ENCODE measurements at places on chromosomes 11 and 22.

DNA sequence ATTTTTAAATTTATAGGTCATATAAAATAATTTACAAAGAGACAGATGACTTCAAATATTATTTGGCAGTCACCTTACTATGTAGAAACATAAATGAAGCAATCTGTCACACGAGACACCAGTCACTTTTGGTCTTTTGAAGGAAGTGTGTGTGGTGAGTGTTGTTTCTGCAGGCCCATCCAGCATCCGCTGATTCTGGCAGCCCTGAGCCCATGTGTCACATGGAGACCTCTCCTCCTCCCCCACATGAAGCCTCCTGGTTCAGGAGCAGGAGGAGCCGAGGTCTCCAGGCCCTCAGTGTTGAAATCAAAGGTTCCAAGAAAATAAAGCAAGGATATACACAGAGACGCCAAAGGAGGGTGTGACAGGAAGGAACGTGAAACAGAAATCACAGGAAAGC is 60.1 kb downstream of the ARFGAP3 start:
- DNase-seq: no peak

DNA sequence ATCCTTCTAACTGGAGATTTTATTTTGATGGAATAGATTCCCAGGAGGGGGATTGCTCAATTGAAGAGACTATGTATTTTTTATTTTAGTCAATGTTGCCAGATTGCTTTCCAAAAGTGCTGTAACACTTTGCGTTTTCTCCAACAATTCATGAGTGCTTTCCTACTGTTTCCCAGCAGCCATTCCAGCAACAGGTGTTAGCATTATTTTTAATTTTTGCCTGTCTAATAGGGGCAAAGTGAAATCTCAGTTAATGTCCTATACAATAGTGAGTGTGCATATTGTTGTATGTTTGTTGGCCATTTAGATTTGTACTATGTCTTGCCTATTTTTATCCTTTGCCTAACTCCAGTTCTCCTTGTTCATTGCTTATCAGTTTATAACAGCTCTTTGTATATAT is 12.1 kb upstream of the CACNG2 start:
- no peak for DNase-seq

- DNase-seq: no peak
Observed at GRCh38 chr11:93986716-93987115, 34.4 kb upstream of the HEPHL1 start.

DNA sequence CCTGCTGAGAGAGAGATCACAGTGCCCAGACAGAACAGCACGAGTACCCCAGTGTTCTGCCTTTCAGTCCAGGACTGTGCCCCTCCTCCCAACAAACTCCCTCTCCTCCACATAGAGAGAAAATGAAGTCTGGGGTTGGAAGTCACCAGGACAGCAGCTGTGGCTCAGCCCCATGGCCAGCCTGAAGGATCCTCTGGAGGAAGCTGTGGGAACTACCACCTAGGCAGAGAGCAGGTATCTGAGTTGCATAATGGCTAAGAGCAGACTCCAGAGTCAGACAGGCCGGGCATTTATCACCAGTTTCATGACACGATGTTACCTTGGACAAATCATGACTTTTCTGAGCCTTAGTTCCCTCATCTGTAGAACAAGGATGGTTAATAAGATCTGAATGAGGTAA is 61.2 kb upstream of the RRAS2 start:
- DNase-seq: no peak

DNA sequence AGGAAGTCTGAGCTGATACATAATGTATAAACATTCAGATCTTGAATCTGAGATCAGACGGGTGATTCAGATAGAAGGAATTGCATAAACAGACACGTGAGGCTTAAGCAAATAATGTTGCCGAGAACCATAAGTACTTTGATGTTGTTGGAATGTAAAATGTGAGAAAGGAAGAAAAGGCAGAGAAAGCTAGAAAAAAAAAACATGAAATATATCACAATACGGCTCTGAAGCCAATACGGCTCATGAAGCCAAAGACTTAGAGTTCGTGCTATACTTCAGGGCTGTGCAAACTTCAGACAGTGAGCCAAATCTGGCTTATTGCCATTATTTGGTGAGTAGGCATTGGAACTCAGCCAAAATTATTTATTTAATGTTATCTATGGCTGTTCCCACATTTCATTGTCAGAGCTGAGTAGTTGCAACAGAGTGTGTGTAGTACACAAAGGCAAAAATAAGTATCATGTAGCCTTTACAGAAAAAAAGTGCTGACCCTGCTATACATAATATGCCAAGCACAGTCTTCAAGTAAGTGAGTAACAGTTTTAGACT is 673.3 kb downstream of the CNTN5 start:
- no peak for DNase-seq

GRCh38 chr11:131418189-131418588 is 47.8 kb downstream of the NTM start:
- DNase-seq: no peak

DNA sequence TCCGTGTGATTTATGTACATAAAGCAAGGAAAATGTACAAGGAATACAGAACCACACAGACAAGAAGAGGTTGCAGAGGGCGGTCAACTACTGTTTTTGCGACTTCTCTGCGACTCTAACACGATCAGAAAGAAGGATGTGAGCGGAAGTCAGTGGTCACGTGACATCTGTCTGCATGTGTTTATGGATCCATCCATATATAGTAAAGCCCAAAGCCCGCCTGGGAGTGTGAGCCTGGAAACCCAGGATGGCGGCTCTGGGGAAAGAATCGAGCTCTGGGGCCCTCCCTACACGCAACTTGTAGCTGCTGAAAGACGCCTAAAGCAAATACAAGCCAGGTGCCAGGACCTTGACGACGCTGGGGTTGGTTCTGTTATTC is 8.8 kb downstream of the OSBPL5 start:
- no peak for DNase-seq

DNA sequence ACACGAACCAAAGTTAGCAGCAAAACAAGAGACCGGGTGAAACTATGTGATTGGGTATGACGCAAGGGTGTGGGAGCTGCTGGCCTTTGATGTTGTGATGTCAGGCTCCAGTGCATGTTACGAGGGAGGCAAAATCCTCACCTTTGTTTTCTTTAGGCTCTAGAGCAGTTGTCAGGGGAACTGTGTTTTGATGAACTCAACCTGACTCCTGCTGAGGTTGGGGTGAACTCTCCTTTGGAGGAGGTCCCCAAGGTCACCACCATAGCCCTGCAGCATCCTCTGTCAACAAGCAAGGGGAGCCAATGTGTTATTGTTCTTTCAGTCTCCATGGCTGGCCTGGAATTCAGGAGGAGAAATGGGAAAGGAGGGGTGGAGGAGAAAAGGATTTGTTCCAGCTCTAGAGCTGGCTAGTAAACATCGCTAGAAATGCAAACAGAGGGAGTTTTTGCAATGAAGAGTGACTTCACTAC is 33.8 kb downstream of the RASSF10 start:
- no peak for DNase-seq

GRCh38 chr11:70506986-70507385 is 108.7 kb downstream of the CTTN start:
- DNase-seq: no peak

DNA sequence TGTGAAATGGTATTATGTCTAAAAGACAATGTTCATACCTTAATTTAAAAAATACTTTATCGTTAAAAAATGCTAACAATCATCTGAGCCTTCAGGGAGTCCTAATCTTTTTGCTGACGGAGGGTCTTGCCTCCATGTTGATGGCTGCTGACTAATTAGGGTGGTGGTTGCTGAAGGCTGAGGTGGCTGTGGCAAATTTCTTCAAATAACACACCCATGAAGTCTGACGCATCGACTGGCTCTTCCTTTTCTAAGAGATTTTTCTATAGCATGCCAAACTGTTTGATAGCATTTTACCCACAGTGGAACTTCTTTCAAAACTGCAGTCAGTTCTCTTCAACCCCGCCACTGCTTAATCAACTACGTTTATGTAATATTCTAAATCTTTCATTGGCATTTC is 33.6 kb downstream of the TCF20 start:
- no peak for DNase-seq

DNA sequence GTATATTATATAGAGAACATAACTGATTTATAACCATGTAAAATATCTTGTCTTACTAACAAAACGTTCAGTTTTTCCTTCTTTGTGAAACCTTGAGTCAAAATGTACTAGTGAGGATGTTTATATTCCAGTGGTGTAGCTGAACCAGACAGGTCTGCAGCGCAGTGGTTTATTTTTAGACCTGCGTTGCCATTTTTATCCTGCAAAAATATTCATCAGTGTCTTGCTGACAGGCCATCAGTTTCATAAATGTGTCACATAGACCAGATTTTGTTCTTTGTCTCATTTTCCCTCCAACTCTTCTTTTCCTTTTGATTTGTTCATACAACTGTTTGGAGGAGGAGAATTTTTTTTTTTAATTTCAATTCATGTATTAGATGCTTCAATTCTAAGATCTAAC is 43.1 kb downstream of the HSD17B12 start:
- no peak for DNase-seq

DNA sequence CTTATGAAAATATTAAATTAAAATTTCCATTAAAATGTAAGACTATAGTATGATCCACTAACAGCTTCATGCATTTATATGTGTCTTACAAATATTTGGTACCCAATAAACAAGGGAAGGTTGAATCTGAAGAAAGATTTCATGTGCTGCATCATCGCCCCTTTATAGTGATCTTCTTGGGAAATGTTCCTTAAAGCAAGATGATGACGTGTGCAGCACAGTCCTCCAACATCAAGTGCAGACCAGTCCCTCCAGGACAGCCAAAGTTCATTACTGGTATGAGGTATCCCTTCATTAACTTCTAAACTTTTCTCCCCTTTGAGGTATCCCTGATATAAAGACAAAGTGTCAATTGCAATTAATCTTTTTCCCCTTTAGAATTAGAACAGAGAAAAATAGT is 567.0 kb downstream of the METTL15 start:
- no peak for DNase-seq

GRCh38 chr11:130831506-130831905 is 84.8 kb downstream of the SNX19 start:
- DNase-seq: peak; percentile 67

- peak; percentile 8 for DNase-seq
Observed at GRCh38 chr11:133697161-133697560, 148.2 kb downstream of the SPATA19 start.

- DNase-seq: no peak
Observed at GRCh38 chr11:115521825-115522224, 17.6 kb upstream of the CADM1 start.

GRCh38 chr11:20438637-20439036 is 51.1 kb downstream of the PRMT3 start:
- DNase-seq: no peak

DNA sequence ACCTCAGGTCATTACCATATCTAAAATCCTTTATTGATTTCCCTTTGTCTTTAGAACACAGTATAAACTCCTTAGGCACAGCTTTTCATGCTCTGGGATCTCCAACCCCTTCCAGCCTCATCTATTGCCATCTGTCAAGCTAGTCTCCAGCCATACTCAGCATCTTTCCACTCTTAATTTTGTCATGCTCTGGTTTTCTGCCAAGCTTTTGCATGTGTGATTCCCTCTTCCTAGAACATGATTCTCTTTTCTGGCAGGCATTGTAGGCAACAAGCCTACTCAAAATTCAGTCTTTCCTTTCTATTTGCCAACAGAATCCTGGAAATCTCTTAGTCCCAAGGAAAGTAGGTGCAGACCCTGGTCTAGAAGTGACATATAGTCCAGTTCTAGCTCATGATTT is 35.5 kb upstream of the SLC6A5 start:
- DNase-seq: no peak

DNA sequence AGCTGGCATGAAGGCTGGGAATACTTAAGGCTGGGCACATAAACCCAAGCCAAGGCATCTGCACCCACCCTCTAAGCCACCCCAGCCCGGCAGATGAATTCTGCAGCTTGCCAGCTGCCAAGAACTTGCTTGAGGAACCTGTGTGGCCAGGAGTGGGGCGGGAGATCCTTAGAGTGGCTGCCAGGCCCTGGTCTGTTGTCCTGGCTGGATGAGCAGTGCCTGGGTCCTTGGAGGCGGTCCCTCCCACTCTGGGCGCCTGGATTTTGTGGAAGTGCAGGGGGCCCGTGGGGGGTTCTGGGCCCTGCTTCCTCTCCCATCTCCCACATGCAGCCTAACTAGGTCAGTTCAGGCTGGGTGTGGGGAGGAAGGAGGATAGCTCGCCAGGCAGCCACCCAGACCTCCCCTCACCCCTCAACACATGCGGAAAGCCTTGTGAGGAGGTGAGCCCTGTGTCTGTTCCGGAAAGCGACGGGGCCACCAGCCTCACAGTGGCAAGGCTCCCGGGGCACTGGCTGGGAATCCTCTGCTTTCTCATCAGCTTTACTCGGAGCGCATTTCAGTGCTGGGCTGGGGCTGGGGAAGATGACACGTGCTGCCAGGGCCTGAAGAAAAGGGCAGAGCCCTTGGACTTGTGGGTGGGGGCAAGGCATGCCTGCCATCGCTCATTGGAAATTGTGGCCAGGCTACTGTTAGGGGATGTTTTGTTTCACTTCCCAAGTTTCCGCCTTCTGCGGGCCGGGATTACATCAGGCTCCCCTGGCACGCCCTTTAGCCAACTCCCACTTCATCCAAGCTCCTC is 8.4 kb downstream of the DAGLA start:
- no peak for DNase-seq

- DNase-seq: no peak
Observed at GRCh38 chr11:28447226-28447625, 339.0 kb downstream of the METTL15 start.

DNA sequence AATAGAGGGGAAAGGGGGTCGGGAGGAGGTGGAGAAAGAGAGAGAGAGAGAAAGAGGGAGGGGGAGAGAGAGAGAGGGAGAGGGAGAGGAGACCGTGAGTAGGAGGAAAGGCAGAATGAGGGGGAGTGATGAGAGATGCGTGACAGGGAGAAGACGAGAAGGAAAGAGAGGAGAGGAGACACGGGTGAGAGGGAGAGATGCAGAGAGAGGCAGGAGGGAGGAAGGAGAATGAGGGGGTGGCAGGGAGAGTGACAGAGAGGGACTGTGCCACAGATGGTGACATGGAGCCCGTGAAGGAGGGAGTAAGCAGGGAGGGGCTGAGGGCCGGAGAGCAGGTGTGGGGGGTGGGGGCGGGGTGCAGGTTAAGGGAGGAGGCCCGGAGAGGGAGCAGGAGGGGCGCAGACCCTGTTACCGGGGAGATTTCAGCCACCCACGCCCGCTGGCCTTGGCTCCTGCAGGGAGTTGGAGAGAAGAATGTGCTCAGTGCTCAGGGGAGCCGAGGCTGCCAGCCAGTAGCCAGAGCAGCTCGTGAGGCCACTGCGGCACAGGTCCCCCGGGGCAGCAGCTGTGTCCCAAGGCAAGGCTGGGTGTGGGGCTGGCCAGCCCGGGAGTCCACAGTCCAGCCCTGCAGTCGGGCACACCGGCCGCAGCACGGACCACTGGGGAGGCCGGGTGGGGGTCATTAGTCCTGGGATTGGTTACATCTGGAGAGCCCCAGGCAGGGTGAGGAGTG is at the start of gene SSTR3:
Gene SSTR3, minus strand, starts transcription at position 304 of the 733 bp plus-strand sequence. CDS start 4,674 bp downstream, outside the sequence.
- DNase-seq: no peak

- no peak for DNase-seq
Observed at GRCh38 chr22:38461057-38461413, 6.0 kb upstream of the KCNJ4 start.

- no peak for DNase-seq
Observed at GRCh38 chr11:32830413-32830738, 649 bp downstream of the PRRG4 start.

DNA sequence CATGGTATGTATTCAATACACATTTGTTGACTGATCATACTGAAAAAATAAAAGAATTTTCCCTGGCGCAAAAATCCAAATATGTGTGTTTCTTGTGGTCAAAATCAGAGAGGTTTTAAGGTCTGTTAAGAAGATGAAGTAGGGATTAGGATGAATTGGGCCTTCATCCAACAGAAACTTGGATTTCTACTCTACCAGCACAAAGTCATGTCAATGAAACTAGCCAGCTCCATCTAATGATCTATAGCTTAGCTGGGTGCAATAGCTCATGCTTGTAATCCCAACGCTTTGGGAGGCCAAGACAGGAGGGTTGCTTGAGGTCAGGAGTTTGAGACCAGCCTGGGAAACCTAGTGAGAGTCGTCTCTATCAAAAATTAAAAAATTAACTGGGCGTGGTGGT is 65.5 kb downstream of the USP35 start:
- DNase-seq: no peak
